KBM-7 (cell line): ENCODE measurements at places on chromosomes 6 and 20.
A peak's percentile ranks its signal among the peaks of the same experiment; 100 is the strongest.

GRCh38 chr20:9503526-9504245, 10.7 kb upstream of the LAMP5 start:
- DNase-seq = peak; percentile 7

DNA sequence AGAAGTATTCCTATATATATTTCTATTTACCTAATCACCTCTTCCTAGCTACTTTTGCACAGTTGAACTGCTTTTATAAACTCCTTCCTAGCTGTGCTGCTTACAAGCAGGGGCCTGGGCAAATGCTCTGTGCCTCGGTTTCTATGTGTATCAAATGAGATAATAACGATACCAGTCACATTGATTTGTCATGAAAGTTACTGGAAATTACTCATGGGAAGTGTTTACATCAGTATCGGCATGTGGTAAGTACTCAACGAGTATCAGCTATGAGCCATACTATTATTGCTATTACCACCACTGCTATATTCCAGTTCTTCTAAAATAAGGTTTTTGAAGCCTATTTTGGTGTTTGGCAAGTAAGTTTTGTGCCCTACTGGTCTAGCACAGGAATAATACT, 4.9 kb downstream of the LAMA4 start:
- no peak for DNase-seq

- no peak for DNase-seq
Measured at GRCh38 chr6:52335576-52335975, 26.4 kb upstream of the PAQR8 start.

GRCh38 chr6:89161326-89162046, 15.6 kb downstream of the PM20D2 start:
- DNase-seq = peak; percentile 14

DNA sequence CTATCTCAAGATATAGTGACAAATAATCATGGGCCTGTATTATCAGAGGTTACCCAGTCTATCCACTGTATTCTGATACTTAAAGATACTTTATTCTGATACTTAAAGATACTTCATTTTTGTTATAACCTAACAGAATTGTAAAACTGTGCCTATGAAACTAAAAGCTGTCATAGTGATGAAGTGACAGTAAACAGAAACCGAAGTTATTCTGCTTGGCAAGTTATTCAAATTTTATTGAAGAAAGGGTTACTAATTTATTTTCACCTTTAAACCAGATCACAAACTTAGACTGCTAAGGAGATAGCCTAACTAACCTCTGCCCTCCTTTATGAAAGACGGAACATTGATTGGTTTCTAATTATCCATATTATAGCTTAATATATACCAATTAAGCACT, 604.6 kb upstream of the IMPG1 start:
- DNase-seq = no peak

- DNase-seq = no peak
Measured at GRCh38 chr6:155599561-155599960, 143.9 kb upstream of the NOX3 start.

GRCh38 chr6:149723771-149724417, 6.0 kb upstream of the LATS1 start:
- peak; percentile 65 for DNase-seq

DNA sequence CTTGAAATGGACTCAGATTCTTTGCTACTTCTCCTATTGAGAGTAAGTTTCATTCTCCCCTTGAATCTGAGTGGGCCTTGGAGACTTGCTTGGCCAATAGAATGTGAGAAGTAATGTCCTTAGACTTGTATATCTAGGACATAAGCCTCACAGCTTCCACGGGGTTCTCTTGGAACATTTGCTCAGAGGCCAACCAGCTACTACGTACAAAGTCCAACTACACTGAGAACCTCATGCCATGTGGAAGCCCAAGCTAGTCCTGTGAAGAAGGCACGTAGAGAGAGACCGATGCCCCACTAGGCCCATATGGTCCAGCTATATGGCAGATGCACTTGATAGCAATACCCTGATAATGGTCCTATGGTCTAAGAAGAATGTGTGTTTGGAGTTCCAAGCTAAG, 22.9 kb downstream of the TMEM14A start:
- DNase-seq = no peak

GRCh38 chr6:169534039-169534421, 167.8 kb downstream of the WDR27 start:
- DNase-seq = no peak

DNA sequence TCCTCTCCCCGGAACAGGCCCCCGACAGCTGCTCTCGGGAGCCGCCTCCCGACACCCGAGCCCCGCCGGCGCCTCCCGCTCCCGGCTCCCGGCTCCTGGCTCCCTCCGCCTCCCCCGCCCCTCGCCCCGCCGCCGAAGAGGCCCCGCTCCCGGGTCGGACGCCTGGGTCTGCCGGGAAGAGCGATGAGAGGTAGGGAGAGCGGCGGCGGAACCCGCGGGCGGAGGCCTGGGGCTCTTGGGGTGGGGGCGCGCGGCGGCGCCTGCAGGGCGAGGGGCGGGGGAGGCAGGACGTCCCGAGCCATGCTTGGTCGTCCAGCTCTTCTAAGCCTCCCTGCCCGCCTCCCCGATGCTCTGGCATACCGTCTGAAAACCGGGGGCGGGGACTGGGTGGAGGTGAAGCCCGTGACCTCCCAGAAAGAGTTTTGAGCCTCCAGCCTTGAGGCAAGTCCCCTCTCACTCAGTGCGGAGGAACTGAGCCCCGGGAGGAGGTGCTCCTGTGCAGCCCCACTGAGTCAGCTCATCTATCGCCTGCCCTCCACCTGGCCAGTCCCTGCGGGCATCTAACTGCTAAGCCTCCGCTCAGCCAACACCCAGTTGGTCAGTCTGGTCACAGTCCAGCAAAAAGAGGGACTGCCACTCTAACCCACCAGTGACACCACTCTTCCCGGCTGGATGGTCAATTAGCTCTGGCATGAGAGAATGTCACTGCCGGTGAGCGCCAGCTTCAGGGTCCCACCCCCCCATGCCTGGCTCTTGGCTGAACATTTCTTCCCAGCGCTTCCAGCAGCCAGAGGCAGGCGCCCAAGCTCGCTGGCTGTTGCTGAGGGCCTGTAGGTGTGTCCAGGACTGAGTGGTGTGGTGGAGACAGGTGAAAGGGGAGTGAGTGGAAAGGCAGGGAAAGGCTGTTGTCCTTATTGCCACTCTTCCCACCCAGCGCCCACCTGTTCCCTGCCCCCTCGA, 482 bp downstream of the DDR1 start:
- no peak for DNase-seq

- no peak for DNase-seq
Measured at GRCh38 chr6:134491477-134491876, 173.6 kb upstream of the SGK1 start.

DNA sequence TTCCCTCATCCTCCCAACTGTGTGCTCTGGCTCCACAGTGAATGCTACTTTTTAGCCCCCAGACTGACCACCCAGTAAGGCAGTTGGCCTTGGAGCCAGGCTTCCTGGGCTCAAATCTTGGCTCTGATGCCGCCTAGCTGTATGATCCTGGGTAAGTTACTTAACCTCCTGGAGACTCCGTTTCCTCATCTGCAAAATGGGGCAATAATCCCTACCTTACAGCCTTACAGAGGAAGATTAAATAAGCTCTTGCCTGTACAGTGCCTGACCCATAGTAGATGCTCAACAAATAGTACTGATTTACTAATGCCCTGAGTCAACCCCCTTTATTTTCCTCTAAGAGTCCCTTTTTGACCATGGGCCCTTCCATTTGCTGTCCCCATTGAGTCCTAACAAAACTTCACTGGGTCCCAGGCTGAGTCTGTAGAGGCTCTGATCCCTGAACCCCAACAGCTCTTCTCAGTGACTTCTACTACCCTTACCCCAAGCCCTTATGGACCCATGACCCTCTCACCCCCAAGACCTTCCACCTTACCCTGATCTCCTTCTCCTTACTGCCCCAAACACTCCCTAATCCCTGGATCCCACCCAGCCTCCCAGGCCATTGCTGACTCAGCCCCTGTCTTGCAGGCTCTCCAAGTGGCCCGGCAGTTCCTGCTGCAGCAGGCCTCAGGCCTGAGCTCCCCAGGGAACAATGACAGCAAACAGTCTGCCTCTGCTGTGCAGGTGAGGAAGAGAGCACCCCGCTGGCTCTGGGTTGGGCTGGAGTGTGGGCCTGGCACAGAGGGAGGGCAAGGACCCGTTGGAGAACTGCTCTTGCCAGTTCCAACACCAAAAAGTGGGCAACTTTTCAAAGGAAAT, 31.4 kb downstream of the FOXP4 start:
- no peak for DNase-seq

DNA sequence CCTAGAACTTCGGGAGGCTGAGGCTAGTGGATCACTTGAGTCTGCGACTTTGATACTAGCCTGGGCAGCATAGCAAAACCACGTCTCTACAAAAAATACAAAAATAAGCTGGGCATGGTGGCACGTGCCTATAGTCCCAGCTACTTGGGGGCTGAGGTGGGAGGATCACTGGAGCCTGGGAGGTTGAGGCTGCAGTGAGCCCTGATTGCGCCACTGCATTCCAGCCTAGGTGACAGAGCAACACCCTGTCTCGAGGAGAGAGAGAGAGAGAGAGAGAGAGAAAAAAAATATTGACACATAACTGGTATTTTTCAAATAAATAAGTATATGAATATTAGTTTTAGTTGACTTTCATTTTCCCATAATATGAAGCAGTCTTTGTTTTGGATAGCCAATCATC, 222.2 kb downstream of the BTBD9 start:
- no peak for DNase-seq

GRCh38 chr6:138546733-138547185, 47.5 kb upstream of the NHSL1 start:
- peak; percentile 24 for DNase-seq

- peak; percentile 95 for DNase-seq
Measured at GRCh38 chr6:105892577-105893262, 193.4 kb upstream of the PRDM1 start.

- DNase-seq = no peak
Measured at GRCh38 chr20:17172836-17173516, 53.9 kb upstream of the PCSK2 start.

DNA sequence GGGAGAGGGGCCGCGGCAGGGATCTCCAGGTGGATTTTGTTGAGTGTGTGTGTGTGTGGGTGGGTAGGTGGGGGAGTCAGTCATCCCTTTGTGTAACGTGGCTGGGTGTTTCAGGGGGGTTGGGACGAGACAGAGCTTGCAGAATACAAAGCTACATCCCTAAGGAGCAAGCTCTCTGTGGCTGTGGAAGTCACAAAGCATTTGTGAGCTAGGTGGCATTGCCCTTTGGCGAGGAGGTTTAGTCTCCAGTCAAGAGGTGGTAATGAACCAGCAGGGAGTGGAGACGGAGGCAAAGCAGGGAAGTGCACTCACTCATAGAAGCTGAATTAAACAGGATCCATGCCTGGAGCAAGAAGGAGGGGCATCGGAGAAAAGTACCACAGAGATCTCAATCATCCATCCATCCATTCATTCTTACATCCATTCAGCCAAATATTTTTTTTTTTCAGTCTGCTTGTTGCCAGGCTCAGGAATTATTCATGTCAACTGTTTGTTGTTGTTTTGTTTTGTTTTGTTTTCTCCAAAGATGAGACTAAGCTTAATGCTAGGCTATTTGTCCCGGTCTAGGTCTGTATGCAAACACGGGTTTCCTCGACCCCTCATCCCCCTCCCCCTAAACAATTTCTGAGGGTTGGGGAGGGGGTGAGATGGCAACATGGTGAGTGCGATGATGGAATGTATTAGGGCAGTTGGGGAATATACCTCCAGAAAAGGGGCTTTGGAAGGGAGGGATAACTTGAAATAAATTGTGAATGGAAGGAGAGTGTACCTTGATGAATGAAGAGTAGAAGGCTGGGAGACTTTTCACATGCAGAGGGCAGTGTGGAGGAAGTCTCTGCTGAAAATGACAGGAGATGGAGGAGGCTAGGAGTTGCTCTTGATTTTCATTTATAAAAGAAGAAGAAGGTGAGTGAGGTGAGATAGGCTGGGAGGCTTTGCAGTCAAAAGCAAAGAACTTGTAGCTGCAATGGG, 1.0 kb downstream of the HCRTR2 start:
- DNase-seq = no peak

- peak; percentile 70 for DNase-seq
Measured at GRCh38 chr6:6701864-6702263, 113.3 kb downstream of the LY86 start.

GRCh38 chr20:59579404-59580145, 24.8 kb upstream of the PHACTR3 start:
- no peak for DNase-seq

DNA sequence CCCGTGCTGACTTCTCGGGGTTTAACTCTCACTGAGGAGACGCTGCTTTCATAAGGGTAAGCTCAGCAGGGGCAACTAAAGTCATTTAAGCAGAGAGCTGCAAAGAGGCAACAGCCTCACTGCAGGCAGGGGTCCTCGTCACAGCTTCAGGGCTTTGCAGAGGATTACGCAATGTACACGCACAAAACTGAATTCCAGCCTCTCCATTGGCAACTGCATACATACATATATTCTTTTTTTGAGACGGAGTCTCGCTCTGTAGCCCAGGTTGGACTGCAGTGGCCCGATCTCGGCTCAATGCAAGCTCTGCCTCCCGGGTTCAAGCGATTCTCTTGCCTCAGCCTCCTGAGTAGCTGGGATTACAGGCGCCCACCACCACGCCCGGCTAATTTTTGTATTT, 2.4 kb downstream of the GMEB2 start:
- DNase-seq = peak; percentile 43

DNA sequence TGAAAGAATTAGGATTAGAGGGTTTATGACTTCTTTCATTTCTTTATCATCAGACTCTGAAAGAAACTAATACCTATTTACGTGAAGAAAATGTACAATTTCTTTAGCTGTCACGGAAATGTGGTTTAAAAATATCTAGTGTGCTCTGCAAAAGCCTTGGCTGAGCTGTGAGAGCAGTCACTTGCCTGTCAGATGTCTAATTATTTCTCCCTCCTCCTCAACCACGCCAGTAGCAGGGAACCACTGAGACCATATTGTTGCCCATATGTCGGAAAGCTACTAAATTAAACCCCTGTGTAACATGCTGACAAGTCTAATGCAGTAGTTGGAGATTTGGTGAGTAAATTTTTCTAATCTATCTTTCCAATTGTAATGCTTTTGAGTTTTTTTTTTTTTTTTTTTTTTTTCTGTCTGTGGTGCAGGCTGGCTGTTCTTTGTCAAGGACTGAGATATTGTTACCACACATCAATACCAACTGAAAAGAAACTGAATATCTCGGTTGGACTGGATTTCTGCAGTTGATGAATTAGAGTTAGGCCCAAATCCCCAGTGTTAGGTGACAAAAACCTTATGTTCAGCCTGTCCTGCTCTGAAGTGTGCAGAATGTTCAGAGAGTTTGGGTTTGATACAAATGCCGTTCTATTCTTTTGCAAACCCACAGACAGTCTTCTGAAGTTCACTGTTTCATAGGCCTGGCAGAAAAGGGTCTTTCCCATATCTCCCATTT, 302.9 kb upstream of the SYNCRIP start:
- DNase-seq = no peak

- peak; percentile 8 for DNase-seq
Measured at GRCh38 chr6:5626727-5627426, 365.6 kb downstream of the FARS2 start.

GRCh38 chr20:25495189-25495824, 87.8 kb downstream of the GINS1 start:
- DNase-seq = no peak

DNA sequence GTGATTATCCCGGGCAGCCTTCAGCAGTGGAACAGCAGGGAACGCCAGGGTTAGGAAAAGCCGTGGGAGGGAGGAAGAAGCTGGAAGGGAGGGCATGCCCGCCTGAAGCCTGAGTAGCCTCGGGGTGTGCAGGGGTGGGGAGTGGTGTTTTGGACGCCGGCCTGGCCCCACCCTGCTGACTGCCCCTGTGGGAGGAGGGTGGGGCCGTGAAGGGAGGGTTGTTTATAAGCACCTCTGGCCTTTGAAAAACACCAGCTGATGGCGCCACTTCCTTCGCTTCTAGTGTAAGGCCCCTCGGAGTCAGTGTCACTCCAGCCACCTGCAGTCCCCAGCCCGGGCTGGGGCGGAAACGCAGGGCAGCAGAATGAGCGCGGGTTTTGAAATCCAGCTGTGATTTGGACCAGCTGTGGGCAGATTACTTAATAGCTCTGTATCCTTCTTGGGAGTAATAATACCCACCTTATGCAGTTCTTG, 52.8 kb upstream of the BMP6 start:
- peak; percentile 65 for DNase-seq
